ENCODE measurements at places on chromosomes 12 and 14.

DNA sequence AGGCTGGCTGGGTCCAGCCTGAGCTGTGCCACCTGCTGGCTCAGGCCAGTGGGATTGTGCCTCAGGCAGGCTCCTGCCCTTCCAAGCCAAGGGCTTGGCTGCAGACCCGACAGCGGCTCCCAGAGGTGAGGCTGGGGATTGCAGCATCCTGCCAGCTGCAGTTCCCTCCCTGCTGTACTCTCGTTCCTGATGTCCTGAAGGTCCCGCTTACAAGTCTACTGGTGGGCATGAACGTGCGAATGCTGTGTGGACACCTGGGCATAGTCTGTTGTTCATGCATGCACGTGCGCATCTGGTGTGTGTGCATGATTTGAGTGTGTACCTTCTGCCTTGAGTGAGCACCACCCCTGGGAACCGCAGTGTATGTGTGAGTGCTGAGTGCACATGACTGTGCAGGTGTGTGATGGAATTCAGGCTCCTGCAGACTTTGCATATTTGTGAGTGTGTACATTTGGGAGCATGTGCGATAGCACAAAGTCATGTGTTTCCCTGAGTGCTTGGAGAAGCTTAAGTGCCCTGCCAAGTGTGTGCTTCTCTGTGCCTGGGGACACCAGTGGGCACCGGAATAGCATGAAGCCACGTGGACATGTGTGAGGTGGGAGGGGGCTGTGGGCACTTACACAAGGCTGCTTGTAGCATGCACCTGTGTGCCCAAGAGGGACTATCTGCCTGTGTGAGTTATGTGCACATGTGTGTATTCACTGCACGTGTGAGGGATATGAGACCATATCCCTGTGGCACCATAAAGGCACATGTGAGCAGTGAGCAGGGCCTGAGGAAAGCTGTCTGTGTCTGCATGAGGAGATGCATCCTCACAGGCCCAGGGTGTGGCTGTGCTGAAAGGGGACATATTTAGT is 19.3 kb upstream of the KRT7 start:
- no peak for DNase-seq

GRCh38 chr14:102085948-102086708 is 716 bp downstream of the HSP90AA1 start:
- no peak for DNase-seq

- no peak for DNase-seq
Observed at GRCh38 chr14:95692109-95692508, 5.9 kb downstream of the TCL1B start.

- DNase-seq, result no peak
Observed at GRCh38 chr12:92568691-92569090, 134.1 kb upstream of the PLEKHG7 start.

GRCh38 chr12:92185052-92185451 is 39.4 kb upstream of the BTG1 start:
- no peak for DNase-seq

DNA sequence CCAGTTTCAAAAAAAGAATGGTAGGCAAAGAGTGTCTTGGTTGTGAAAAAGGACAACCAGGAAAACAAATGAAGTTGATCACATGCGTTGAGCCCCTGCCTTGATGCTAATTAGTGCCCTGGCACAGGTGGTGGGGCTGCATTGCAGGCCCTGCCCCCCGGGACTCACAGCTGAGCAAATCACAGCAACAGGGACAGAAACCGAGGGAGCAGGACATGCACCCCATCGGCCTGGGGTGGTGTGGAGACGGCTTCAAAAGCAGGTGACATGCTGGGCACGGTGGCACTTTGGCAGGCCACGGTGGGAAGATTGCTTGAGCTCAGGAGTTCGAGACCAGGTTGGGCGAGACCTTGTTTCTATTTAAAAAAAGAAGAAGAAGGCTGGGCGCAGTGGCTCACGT is 1.1 kb upstream of the PAPLN start:
- no peak for DNase-seq

DNA sequence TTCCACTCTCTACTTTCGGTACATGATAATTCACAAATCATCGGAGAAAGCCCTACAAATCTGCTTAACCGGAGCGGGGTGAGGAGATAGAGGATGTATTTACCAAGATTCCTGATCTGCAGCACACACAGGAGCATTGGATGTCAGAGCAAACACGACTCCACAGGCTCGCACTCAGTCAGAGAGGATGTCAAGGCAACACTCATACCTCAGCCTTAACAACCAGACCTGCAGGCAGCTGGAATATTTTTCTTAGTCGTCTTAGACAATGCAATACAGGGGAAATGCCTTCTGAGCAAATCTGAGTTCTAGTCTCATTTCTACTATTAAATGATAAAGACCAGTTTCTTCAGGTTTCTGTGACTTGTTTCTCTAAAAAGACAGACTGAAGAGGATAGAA is 159.3 kb upstream of the CPNE8 start:
- no peak for DNase-seq

All from stimulated activated CD8-positive, alpha-beta memory T cell treated with anti-CD3 and anti-CD28 coated beads, Interleukin-4, amount 100 ng/mL, for 1 hour (primary cell).